ENCODE measurements at places on chromosomes 16 and 17.

- no peak for DNase-seq
These were observed 43.1 kb downstream of the PIK3R5 start for GRCh38 chr17:8922451-8922850.

GRCh38 chr17:2013994-2014317 is 11.2 kb downstream of the RTN4RL1 start:
- DNase-seq = no peak

DNA sequence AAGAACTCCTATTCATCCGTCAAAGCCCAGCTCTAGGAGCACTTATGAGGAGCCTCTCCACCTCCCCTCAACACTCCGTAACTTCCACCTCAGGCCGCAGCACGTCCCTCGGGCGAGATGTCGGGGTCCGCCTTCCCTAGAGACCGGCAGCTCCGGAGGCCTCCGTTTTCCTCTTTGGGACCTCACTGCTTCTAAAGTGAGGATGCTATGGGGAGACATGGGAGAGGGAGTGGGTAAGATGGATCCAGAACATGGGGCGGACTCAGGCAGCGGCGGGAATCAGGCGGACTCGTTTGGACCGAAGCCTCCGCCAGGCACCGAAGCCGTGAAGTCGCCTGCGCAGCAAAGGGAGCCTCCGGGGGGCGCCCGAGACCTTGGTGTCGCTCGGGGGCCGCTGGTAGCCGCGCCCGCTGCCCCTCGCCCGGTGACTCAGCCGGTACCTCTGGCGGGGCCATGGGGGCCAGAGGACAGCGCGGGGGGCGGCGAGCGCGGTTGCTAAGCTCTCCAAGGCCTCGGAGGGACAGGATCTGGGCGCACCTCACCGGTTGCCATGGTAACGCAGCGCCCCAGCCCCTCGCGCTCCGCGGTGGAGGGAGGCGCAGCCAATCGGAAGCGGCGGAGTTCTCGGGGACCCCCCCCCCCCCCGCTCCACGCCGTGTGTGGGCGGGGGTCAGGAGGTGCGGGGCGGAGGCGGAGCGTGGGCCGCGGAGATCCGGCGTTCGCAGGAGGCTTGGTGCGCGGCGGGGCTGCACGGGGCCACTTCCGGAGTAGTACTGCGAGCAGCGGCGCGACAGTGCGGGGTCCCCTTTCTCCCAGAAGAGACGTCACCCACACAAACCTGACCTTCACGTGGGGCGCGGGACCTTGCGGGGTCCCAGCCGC is 1.3 kb upstream of the HIC1 start:
- peak; percentile 89 for DNase-seq

DNA sequence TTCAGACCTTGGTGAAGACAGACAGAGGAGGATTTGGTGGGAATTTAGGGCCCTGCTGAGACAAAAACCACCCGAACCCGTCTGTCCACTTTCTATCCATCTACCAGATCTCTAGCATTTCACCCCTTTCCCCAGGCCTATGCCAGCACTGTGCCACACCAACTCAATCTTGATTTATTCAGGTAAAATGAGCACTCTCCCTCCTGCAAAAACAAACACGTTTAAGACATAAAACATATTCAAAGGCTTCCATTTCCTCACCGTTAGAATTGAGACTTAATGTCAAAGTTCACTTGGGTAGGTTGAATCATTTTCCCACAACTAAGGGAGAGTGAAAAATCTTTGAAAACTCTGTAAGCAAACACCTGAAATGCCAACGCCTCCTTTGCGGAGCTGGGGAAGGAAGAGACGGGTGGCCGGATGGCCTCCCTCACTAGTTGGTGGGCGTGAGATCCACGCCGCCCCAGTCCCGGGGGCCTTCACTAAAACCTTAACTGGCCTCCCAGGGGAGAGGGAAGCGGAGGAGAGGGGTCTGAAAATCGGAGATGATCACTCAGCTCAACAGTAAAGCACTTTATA is 862 bp downstream of the DCAKD start:
- no peak for DNase-seq

DNA sequence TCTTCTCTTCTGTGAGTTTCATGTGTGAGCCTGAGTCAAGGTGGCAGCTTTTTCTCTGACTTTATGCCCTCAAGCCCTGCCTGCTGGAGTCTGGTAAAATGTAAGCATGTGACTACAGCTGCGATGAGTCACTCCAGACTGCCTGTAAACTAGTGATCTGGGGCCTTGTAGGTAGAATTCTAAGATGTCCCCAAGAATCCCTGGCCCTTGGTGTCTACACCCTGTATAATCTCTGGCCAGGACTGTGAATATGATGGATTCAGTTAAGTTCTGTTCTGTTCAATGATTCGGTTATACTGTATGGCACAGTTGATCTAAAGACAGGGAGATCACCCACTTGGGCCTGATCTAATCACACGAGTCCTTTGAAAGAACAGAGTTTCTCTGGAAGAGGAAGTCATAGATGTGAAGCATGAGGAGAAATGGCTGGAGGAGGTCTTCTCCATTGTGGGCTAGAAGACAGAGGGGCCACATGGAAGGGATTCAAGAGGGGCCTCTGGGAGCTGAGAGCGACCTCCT is 29.8 kb downstream of the PRSS54 start:
- DNase-seq = no peak

- DNase-seq = no peak
These were observed 94.1 kb downstream of the PLCG2 start for GRCh38 chr16:81873206-81873605.
